Thyroid gland (tissue), 4 donors: ENCODE measurements at places on chromosomes 6 and 20.

DNA sequence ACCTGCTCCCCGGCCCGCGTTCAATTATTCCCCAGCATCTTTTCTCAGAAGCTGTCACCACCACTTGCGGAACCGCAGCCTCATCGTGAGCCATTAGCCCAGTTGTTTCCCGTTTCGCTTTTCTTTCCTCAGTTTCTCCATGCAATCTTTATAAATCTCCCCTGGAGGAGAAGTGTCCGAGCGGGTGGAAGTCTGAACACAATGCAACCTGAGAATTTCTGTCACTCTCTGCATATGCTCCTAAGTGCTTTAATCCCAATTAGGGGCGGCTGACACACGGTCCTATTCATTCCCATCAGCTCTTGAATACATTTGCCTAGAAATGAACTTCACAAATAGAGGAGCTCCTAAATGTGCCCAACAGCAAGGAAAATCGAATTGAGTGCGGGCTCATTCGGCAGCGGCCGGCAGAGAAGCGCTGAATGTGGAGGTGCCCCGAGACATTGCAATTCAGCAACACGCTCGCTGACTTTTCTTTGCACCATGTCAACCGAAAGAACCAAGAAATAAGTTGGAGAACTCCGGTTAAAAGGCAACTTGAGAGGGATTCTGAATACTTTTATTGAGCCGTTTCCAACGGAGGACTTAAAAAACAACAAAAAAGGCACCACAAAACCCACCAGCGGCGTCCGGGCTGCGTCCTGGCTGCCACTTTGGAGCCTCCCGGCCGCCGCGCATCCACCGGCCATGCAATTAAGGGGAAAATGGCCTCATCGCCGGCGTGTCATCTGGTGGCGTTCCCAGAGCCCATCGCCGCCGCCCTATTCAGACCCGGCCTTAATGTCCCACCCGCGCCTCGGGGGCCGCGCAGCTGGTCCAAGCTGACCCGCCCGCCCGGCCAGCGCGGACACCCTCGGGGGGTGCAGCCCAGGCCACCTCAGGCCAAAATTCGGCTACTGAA is 3.9 kb upstream of the PRDM13 start:
- no peak for DNase-seq

GRCh38 chr20:48457193-48458002 is 370.4 kb downstream of the PREX1 start:
- DNase-seq, result no peak

DNA sequence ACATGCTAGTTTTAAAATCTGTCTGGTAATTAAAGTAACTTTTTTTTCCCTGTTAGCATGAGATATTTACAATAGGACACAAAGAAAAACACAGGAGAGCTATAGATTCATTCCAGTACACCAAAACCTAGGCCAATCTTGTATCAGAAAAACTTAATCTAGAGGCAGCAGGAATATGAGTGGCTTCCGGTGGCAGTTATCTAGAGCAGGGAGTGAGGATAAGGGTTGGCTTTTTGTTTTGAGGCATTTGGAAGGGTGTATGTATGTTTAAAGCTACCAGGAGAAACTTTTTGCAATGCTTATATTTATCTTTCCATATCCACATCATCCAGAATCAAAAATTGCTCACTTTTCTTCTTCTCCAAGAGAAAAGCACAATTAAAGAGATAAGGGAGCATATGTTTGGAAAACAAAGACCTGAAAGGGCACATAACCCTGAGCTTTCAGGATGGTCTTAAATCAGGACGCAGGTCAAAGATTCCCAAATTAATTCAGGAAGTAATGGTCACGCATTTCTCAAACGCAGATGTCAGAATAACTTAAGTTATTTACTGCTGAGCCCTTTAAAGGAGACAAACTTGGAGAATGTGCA is 13.1 kb downstream of the TFAP2A start:
- no peak for DNase-seq

GRCh38 chr6:167078745-167079144 is 44.2 kb upstream of the CCR6 start:
- DNase-seq, result no peak

DNA sequence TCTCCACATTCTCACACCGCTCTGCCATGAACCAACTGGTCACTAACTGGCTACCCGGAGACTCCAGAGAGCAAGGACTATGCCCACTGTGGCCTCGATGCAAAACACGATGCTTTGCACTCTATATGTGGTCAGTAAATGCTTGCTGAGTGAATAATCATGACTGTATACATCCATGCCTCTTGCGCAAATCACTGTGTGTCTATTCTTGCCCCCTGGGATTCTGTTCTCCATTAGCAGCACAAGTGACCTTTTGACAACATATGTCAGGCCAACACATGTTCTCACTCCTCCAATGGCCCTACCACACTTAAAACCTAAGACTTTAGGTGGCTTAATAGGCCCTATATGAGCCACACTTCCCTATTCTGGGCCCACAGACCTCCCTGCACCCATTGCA is 16.9 kb downstream of the KIF16B start:
- no peak for DNase-seq

DNA sequence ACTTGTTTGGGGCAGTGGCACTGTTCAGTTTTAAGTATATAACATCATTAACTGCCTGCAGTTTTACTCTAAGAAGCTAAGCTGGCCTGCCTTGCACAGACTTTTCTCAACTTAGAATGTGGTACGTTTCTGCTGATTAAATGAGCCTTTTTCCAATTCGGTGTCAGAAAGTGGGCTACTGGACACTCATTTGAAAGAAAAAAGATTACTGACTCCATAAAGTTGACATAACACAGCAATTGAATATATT is 2.1 kb downstream of the ZMYND8 start:
- DNase-seq, result no peak
